ENCODE measurements at places on chromosomes 13 and 19.

DNA sequence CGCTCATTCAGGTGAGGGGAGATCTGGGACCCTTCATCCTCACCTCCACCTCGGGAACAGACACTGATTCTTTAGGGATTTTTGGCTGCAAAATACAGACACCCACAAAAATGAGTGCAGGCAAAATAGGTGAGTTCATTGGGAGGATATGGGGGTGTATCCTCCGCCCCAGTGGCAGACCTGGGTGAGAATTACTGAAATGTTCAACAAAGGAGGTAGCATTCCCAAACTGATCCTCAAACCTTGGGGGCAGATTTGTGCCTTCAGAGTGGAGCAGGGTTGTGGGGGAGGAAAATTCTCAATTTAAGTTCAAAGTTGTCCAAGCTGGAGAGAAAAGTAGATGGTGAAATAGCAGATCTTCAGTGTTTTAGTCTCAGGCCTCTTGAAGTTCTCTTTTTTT is 31.3 kb upstream of the SIN3B start:
- DNase-seq, result no peak

DNA sequence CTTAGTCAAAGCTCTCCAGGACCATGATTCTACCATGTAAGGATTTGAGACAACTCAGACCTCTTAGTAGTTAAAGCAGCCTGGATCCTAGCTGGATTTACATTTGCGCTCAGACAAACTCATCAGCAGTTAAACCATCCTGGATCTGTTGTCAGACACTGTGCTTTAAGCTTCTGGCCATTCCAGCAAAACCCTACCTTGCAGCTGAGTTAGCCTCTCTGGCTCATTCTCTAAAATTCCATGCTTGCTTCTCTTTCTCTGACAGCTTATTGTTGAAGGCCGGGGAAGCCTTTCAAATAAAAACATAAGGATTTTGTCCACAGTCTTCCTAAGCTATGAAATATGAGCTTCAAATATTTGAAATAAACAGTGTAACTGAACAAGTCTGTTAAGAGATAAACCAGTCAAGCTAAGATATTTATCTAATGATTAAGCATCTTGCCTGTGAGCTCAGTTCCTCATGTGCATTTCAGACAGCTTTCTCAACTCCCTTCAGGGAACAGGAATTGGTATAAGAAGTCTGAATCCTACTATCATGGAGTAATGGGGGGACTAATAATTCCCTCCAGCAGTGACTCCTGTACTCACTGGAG is 89.3 kb downstream of the SLAIN1 start:
- no peak for DNase-seq

GRCh38 chr13:67462098-67462497 is 232.0 kb upstream of the PCDH9 start:
- no peak for DNase-seq

DNA sequence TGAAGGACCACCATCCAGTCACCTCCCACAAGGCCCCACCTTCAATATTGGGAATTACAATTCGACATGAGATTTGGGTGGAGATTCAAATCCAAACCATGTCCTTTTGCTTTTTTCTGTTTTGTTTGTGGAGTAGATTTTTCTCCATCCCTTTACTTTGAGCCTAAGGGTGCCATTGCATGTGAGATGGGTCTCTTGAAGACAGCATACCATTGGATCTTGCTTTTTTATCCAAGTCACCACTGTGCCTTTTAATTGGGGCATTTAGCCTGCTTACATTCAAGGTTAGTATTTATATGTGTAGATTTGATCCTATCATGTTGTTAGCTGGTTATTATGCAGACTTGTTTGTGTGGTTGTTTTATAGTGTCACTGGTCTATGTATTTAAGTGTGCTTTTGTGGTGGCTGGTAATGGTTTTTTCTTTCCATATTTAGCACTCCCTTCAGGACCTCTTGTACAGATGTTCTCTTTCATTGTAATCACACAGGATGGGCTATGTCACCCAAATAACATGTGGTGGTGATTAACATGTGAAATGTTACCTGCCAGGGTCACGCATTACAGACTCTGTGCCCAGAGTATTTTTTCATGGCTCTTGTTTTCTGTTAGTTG is 58.0 kb downstream of the ZNF823 start:
- no peak for DNase-seq

DNA sequence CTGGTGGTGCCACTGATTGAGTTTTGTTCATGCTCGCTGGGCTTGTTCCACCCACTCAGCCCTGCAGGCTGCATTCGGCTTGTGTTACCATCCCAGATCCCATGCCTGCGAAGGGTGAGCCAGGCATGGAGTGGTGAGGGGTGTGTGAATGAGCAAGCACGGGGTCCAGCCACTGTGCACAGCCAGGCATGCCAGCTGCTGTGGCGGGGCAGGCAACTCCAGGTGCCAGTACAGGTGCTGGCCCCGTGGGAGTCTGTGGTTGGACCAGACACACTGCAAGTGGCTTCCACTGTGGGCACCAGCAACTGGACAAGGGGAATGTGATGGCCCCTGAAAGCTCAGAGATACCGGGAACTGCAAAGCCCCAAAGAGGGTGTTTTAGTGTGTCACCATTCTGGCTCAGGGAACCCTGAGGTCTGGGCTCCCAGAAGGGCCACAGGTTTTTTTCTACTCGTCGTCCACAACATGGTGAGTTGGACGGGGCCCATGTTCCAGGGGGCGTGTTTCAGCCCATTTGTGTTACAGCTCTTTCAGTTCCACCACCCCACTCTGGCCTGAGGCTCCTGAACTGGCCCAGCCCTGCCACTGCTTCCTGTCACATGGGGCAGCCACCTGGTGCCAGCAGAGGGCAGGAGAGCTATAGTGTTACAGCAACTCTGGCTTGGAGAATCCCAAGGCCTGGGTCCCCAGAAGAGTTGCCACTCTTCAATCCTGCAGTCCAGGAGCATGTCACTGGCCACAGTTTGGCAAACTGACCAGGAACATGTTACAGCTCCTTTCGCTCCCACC is 217.0 kb upstream of the OBI1 start:
- DNase-seq, result no peak

GRCh38 chr19:36745870-36746269 is 26.7 kb downstream of the ZNF850 start:
- DNase-seq, result no peak

DNA sequence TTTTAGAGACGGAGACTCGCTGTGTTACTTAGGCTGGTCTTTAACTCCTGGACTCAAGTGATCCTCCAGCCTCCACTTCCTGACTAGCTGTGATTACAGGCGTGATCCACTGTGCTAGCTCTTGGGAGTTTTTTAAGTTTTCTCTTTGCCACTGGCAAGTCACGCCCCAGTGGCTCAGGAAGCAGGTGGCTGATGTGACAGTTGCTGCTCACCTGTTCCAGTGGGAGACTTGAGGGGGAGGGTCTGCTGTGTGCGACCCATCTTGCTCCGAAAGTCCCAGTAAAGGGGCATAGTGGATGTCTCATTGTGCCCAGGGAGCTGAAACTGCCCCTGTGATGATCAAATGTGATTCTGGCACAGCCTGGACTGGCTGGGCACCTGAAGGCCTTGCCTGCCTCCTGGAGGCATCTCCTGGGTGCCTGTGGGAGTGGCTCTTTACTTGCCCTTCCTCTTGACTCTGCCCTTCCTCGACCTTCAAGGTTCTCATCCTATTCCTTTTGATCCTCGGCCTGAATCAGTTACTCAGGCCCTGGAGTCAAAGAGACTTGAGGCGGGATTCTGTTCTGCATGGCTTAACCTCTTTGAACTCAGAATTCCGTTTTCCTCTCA is 7.8 kb downstream of the SMARCA4 start:
- DNase-seq, result no peak

- DNase-seq, result no peak
Observed at GRCh38 chr19:6970443-6970842, 50.8 kb downstream of the MBD3L2B start.

- no peak for DNase-seq
Observed at GRCh38 chr13:105538346-105538745, 997.1 kb downstream of the EFNB2 start.

DNA sequence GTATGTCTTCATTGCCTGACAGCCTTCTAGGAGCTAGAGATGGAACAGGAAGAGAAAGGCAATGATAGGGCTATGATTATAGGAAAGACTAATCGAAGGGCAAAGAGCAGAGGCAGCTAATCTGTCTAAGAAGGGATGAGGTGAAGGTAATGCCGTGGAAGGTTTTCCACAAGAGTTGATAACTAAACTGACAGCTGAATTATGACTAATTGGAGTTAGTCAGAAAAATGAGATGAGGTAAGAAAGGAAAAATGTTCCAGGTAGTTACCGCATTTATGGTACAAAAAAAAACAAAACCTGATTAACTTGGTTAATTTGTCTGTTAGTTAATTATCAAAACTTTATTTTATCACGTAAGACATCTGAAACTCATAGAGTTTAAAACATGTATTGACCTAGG is 260.3 kb downstream of the SLITRK6 start:
- no peak for DNase-seq

DNA sequence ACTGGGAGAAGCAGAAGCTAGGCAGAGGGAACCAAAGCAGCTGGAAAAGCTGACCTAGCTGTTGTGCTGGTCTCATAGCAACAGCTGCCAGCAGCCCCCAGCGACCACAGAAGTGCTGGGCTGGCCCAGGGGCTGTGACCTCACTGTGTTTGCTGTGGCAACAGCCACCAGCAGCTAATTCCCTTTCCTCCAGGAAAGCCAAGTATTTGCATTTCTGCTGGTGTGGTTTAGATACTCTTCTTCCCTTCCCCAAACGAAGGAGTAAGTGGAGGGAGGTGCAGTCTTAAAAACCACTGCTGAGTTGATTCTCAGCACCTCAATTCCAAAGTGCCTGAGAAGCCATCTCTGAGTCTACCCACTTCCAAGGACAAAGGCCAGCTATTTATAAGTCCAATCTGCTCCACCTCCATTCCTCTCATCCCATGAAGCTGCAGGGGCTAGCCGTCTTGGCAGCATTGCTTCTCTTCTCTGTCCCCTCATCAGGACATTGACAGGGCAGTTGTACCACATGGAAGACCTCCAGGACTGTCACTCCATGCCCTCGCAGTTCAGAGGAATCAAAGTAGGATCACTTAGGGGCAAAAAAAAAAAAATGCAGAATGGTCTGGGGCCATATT is 11.5 kb upstream of the CCDC97 start:
- peak; percentile 93 for DNase-seq

GRCh38 chr13:44770951-44771350 is 194.8 kb upstream of the TSC22D1 start:
- DNase-seq, result no peak

- DNase-seq, result no peak
Observed at GRCh38 chr19:11519138-11519537, 9.8 kb downstream of the ECSIT start.

- DNase-seq, result no peak
Observed at GRCh38 chr13:68319384-68319783, 1089.2 kb upstream of the PCDH9 start.

GRCh38 chr13:86976521-86977324 is 694.4 kb upstream of the SLITRK5 start:
- no peak for DNase-seq

- no peak for DNase-seq
Observed at GRCh38 chr13:68929075-68929745, 1178.4 kb upstream of the ATXN8OS start.

DNA sequence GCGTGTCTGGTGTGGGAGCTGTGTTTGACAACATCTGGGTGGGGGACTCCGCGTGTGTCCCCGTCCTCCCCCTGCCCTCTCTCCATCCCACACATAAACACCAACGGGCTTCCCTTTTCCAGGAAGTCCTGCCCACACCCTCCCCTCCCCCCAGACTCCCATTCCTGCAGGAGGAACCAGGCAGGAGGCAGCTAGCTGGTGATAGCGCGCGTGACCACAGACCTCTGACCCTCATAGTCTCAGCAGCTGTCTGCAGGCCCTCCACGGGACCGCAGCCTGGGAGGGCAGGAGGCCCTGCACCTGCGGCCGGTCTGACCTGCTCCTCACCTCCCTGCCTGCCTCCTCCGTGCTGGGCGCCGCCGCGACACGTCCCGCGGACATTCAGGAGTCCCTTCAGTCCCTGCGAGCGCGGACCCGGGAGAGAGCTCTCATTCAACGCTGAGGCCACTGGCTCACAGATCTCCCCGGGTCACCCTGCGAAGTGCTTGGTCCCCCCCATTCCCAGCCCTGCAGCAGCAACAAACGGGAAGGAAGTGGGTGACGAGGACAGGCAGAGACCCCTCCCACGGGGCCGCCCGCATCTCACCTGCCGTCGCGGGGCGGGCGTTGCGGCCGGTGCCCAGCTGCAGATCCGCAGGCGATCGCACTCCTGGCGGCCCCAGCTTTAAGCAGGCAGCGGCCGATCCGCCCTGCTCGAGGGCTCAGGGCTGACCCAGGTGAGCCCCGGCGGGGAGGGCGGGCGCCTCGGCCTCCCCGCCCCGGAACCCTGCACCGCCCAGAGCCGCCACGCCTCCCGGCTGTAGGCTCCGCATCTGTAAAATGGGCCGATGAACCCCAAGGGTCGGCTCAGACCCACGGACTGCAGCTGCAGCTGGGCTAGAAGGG is 1.1 kb upstream of the ACP5 start:
- no peak for DNase-seq

GRCh38 chr19:29376855-29377354 is 148.9 kb upstream of the VSTM2B start:
- no peak for DNase-seq

DNA sequence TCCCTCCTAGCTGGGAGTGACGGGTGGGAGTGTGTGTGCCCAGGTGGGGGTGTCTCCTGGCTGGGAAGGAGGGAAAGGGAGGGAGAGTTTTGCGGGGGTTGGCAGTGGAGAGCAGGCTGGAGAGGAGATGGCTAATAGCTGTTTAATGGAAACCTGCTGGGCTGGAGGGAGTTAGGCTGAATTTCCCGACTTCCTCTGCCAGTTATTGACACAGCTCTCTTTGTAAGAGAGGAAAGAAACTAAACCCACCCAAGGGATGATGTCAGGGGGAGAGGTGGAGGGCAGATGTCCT is 10.2 kb upstream of the ILF3 start:
- DNase-seq, result no peak

DNA sequence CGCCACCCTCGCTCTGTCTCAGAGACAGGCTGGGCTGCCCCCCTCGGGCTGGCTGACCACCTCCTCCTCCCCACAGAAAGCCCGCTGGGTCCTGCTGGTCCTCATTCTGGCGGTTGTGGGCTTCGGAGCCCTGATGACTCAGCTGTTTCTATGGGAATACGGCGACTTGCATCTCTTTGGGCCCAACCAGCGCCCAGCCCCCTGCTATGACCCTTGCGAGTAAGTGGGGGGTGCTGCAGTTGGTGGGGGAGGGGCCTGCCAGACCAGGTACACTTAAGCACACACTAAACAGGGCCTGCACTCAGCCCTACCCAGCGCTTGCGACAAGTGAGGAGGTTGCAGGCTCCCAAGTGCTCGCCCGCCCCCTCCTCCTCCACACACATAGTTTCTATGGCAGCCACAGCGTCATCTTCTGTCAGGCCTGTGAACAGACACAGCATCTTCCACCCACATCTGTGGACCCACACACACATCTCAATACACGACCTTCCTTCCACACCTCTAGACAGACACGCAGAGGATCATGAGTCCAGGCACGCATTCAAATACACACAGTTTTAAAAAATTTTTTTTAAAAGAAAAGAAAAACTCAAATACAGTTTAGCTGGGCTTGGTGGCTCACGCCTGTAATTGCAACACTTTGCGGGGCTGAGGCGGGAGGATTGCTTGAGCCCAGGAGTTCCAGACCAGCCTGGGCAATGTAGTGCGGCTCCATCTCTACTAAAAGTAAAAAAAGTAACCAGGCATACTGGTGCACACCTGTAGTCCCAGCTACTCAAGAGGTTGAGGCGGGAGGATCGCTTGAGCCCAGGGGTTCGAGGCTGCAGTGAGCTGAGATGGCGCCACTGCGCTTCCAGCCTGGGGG is 18.4 kb downstream of the PLD3 start:
- DNase-seq, result no peak

All from lung microvascular endothelial cell (primary cell).